Stimulated activated CD4-positive, alpha-beta T cell treated with anti-CD3 and anti-CD28 coated beads, Interleukin-1b, Interleukin-23, amount 100 ng/mL, for 1 hour (primary cell): ENCODE measurements at places on chromosomes 1 and 21.

GRCh38 chr1:46552357-46553237, 1.1 kb upstream of the KNCN start:
- DNase-seq, result no peak

DNA sequence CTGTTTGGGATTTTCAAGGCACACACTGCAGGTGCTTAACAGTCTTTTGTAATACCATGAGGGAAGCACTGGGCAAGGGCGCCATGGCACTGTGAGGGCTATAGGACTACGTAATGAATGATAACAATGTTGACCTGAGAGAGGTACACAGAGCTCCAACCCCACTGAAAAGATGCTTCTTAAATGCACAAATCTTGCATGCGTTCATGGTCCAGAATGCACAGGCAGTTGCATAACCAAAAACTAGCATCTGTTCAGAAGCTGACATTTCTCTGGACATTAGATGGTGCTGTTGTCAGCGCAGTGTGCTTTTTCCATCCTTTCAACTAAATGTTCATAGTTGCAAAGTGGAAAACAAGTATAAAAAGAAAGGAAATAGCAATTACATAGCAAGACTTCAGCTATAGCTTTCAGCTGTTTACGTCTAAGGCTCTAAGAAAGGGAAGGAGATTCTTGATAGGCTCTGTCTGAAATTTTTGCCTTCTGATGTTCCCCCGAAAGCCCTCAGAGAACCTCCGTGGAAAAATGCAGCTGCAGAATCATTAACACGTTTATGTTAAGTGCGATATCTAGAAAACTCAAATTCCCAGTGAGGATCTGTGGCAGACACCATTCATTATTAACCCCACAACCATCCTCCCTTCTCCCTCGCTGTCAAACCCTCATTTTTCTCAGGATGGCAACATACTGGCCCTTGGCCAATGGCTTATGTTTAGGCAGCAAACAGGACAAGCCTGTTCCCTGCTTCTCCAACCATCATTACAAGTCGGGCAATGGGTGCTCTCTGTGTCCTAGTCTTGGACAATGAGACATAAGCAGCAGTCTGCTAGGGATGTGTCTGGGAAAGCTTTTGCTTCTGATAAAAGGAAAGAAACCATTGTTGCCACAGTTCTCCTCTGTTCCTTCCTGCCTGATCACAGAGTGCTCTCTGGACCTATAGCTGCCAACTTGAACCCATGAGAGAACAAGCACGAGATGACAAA, 8.2 kb upstream of the TARBP1 start:
- DNase-seq, result no peak

- no peak for DNase-seq
Measured at GRCh38 chr1:228490120-228491078, 3.2 kb downstream of the RNF187 start.

DNA sequence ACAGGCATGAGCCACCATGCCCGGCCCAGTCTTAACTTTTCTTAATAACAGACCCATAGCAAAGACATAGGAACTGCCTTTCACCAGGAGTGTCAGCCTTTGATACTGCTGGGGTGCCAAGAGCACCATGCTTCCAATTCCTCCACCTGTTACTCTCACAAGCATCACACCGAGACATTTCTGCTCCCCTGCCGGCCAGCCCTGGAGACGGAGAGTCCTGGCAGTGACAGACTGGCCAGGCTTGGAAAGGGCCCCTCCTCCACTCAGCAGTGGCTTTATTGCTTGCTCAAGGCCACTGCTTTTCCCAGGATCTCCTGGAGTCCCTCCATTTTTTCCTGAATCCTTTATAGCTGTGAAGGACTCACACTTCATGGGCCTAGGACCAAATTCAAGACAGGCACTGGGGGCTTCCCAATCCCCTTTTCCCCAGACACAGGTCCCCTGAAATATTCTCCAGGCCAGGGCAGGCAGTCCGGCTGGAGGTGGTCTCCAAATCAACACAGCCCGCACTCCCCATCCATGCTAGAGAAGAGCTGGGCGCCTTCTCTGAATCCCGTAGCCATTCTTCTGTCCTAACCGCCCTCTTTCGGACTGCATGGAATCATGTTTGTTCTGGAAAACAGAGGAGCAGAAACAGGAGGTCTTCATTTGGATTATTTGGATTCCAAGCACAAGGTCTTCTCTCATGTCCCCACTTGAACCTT, 25.5 kb upstream of the PTPRF start:
- DNase-seq, result no peak

GRCh38 chr1:90486996-90487395, 230.1 kb downstream of the BARHL2 start:
- no peak for DNase-seq

DNA sequence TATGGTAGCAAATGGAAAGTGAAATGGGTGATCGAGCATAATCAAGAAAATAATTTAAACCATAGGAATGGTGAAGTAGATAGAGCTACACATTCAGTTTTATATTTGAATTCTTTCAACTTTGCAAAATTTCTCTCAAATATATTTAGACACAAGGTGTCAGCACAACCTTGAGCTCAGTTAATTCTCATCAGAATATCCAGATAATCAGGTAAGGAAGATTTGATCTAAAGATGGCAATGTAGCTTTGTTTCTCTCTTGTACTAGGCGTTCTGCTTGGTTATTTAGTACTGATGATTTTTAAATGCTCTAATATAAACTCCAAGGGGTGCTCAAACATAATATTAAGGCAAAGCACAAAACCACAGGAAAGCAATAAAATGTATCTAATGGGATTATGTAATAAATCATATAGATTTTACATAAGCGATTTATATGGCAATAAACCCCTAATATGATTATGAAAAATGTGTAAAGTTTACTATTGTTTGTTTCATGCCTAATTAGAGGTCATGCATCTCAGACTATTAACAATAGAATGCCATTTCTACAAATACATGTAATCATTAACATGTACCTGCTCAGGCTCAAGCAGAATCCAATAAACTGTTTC, 32.4 kb upstream of the SERTAD4 start:
- no peak for DNase-seq

DNA sequence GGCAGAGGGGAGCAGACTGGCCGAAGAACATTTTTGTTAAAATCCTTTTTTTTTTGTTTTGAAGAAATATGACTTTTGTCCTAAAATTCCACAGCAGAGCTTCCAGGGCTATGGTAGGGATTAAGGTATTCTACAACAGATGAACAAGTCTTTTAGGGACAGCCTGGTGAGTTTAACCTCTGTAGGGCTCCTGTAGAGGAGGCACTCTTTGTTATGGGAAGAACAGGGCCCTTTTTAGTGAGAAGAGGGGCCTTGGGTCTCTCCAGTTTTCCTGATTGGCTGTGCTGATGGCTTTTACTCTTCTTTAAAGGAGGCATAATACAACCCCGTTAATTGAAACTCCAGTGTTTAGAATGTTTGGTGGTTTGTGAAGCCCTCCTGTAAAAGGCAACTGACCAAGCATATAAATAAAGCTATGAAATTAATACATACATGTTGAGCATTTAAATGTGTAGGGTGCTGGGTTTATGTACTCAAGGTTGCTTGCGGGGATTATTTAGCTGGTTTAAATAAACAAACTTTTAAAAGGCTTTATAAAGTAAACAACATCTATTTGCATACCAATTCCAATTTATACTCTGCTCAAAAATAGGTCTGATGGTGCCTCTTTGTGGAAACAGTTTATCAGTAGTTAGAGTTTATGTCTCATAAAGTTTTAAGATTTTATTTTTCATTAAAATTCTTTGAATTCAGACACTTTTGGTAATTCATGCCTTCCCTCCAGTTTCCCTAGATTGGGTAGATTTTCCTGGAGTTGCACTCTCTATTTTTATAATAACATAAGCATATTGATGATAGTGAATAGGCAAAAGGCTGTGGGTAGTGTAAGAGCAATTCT, 46.5 kb downstream of the PBX1 start:
- DNase-seq, result no peak

- DNase-seq, result no peak
Measured at GRCh38 chr1:83694449-83694848, 304.5 kb downstream of the TTLL7 start.

GRCh38 chr1:33055210-33056008, 18.7 kb upstream of the AK2 start:
- DNase-seq, result no peak

GRCh38 chr1:109883248-109883955, 27.2 kb upstream of the CSF1 start:
- no peak for DNase-seq

GRCh38 chr1:183079712-183080388, 56.6 kb downstream of the LAMC1 start:
- no peak for DNase-seq

- no peak for DNase-seq
Measured at GRCh38 chr1:32427264-32427963, 33.2 kb upstream of the BSDC1 start.
